ENCODE measurements at places on chromosomes 16 and 17. TPM values are rescaled to one million over a fixed set of nuclear protein-coding genes. Genes with fewer than 3 reads are reported as not detected.

GRCh38 chr16:25256695-25257469, 763 bp downstream of the ZKSCAN2 start:
- peak; percentile 44 for DNase-seq

DNA sequence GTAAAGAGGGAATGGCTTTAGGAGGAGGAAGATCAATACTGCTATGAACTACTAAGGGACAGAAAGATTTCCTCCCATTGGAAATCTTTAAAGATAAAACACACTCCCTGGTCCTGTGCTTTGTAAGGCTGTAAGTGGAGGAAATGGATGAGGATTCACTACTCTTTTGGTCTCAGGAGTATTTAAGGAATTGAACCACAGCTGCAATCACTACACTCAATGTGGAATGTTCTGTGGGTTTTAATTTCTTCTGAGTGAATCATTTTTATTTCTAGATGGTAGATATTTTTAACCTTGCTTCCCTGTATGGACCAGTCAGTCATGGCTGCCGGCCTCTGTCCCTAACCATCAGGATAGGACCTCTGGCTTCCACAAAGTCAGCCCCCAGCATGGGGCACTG, 65.6 kb downstream of the SDR42E1 start:
- DNase-seq, result no peak

- no peak for DNase-seq
Observed at GRCh38 chr17:5820721-5821456, 236.6 kb upstream of the NLRP1 start.

- no peak for DNase-seq
Observed at GRCh38 chr17:14015271-14015670, 54.0 kb upstream of the COX10 start.

- no peak for DNase-seq
Observed at GRCh38 chr16:71629278-71630016, 3.5 kb downstream of the MARVELD3 start.

GRCh38 chr16:66131895-66132294, 234.6 kb upstream of the CDH5 start:
- DNase-seq, result no peak

DNA sequence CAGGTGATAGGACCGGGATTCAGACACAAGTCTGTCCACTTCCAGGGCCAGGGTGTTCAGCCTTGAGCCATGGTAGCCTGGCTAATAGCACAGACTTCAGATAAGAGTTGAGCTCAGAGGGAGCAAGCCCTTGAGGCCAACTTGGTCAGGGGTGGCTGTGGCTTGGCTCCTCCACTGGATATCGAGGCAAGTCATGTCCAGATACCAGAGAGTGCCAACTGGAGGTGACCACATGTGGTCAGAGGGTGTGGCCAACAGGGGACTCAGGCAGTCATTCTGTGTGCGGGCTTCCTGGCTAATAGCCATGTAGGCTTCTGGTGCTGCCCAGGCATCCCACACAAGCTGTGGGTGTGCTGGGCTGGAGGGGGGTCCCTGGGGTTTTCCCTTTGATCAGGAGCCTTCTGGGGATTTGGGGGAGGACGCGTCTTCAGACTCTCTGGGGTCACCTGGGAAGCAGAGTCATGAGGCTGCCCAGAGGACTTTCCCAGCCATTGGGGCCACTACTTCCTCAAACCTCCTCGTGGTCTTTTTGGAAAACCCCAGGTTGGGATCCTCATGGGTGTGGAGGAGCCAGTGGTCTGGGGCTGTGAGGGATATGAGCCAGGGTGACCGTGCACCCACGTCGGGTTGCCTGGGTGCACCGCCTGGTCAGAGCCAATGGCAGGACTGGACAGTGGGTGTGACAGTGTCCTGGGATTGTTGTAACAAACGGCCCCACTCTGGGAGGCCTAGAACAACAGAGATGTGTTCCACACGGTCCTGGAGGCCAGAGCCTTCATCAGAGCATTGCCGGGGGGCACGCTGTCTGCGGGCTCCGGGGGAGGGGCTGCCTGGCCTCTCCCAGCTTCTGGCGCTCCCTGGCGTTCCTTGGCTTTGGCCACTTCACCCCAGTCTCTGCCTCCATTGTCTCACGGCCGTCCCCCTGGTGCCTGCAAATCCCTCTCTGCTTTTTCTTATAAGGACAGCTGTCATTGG, 25.0 kb downstream of the COX4I1 start:
- peak; percentile 37 for DNase-seq

Gene EIF3C
- total RNA-seq, result 213 TPM

Gene HS3ST3B1
- 3.8 TPM for total RNA-seq

- no peak for DNase-seq
Observed at GRCh38 chr16:16029431-16030011, 80.1 kb downstream of the ABCC1 start.

Gene GLP2R
- total RNA-seq, result not detected
